SW 1271 (cell line): ENCODE measurements at places on chromosomes 3 and 15.

GRCh38 chr3:158105710-158106253 lies 438 bp downstream of the SHOX2 start:
- peak; percentile 63 for DNase-seq

- peak; percentile 19 for DNase-seq
Measured at GRCh38 chr3:32399030-32399620, 7.5 kb downstream of the CMTM7 start.

- DNase-seq, result no peak
Measured at GRCh38 chr3:172174513-172175253, 135.3 kb downstream of the FNDC3B start.

DNA sequence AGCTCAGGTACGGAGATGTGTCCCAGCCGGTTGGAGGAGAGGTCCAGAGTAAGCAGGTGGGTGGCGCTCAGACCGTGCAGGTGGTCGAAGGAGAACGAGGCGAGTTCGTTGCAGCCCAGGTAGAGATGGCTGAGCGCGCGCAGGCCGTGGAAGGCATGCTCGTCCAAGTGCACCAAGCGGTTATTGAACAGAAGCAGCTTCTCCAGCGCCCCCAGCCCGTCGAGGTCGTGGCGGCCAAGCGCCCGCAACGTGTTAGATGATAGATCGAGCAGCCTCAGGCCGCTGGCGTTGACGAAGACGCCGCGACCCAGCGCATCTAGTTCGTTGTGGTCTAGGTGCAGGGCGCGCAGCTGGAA lies 648 bp downstream of the AMIGO3 start:
- no peak for DNase-seq

GRCh38 chr3:138378331-138378730 lies 30.0 kb downstream of the MRAS start:
- DNase-seq, result no peak
